ENCODE measurements at places on chromosomes 6 and 20.

DNA sequence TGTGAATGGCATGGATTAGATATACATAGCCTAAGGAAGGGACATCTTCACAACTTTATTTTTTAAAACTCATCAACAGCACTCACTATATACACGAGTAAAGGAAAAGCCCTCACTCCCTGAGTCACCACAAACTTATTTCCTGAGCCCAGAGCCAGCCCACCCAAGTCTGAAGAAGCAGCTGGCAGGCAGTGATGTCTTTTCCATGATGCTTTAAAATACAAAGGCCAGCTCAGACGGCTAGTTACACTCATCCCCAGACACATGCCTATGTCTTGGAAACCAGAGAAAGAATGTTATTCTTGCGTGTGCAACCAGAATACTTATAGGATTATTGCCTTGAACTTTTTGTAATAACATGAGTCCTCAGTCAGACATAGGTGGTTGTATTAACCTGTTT is 114.4 kb downstream of the ADGRG6 start:
- DNase-seq: no peak

DNA sequence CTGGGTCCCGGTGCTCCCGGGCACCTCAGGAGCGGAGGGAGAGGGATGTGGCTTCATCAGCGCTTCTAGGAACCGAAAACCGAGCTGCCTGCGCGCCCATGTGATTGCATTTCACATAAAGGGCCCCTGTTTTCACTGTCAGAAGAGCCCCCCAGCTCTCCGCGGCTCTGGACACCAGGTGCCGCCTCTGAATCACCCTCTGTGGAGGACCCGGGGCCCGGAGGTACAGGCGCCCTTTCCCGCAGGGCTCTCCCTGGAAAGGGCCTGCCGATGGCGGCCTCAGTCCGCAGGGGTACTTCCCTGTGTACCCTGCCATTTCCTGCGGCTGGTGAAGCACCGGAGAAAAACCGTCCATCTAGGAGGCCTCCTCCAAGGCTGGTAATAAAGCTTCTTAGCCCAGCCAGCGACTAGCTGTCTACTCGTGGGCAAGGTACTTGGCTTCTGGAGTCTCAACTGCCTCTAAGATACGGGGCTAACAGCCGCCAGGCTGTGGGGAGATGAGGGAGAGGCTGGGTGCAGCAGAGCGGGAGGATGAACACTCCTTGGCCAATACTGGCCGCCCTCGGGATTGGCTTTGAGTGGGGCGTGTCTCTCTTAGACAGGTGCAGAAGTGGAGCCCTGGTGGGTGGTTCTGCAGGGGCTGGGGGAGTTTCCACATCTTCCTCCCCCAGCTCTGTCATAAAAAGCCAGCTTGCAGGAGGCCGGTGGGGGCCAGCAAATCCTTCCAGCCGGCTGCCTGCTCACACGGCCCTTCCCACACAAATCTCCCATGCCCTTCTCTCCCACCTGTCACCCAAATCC is 1.6 kb downstream of the PPP1R16B start:
- peak; percentile 72 for DNase-seq

DNA sequence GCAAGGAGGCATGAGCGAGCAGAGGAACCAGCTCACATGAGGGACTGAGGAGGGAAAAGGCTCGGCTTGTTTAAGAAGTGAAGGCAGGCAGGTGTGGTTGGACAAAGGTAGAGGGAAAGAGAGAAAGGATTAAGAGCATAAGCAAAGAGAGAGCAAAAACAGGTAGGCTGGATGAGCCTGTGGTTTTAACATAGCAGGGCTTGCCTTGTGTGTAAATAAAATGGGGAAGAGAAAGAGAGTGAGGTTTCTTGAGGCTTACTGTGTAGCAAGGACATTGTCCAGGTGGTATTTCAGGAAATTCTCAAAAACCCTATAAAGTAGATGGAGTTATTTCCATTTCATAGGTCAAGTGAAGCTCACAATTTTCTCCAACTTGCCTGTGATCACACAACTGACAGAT is 93.9 kb upstream of the HDAC2 start:
- DNase-seq: no peak

DNA sequence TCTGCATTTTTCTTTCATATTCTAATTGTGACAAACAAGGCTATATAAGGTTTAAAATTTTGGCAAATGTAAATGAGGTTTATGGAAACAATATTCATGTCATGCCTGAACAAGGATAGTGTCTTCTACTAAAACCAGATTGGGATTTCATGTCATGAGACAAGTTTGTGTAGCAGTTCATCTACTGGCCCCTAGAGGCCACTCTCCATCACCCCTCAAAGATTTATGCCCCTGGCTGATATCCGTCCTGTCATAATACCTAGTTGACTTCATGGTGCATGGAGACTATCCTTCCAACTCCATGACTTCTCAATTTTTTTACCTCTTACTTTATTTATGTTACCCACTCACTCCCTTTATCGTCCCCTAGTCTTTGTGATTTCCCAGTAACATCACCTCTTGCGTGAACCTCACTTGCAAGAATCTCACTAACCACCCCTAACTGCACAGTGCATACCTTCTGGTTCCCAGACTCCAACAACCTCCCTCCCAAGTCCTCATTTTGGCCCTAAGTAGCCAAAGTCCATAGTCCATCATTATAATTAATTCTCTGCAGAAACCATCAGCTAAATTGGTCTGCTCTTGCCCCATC is 179.8 kb downstream of the TASP1 start:
- peak; percentile 14 for DNase-seq

- DNase-seq: peak; percentile 40
These were observed 1.8 kb downstream of the RALGAPA2 start for GRCh38 chr20:20710443-20711315.

GRCh38 chr6:111767752-111768430 is 105.4 kb downstream of the FYN start:
- peak; percentile 70 for DNase-seq

GRCh38 chr6:74892091-74892490 is 313.8 kb downstream of the COL12A1 start:
- no peak for DNase-seq

DNA sequence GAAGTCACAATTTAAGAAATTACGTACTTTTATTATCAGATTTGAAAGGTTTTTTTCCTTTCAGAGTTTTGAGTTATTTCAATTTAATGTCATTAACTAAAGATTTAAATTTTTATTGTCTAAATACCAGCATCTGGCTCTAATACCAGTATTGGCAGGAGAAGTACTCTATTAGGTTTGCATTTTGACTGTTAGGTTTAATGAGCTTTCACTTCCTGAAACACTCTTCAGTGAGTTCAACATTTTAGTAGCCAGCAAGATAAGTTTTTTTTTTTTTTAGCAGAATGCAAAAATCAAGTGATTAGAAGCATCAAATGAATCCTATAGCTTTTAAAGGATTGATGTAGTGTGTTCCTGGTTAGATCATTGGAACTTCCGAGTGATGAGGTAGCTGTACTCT is 34.0 kb upstream of the SCGN start:
- DNase-seq: no peak

- peak; percentile 40 for DNase-seq
These were observed 74.8 kb downstream of the TULP4 start for GRCh38 chr6:158387036-158387435.

DNA sequence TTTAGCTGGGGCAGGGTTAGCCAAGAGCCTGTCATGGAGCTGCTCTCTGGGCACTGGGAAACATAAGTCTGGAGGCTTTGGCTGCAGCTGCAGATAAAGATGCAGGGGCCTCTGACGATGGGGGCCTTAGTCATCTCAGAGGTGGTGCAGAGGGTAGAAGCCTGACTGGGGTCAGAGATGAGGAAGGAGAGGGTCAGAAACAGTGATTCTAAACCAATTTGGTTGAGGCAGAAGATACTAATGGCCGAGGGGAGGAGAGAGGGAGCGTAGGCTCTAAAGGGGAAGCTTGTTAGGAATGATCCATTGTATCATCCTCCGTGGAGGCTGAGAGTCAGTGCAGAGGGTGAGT is 33.8 kb downstream of the PLEKHG1 start:
- DNase-seq: no peak

DNA sequence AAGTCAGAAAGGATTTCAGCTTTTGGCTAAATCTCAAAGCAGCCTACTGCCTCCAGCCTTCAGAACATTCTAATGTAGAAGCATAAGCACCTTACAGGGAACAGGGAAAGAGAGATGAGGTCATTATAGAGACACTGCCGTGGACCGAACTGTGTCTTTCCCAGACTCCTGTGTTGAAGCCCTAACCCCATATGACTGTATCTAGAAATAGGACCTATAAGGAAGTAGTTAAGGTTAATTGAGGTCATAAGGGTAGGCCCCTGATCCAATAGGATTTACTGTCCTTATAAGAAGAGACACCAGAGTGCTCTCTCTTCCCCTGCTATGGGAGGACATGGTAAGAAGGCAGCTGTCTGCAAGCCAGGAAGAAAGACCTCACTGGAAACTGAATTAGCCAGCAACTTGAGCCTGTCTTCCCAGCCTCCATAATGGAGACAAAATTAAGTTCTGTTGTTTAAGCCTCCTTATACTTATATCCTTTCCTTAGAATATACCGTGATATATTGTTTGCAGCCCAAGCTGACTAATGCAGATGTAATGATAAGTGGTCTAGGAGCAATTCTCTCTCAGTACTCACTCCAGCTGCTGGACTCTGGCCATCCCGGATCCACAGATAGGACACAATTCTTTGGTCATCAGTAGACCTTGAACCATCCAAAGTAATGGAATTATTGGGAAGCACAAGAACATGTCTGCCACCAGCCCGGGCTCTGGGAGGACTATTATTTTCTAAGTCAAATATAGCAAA is 71.4 kb downstream of the ALDH5A1 start:
- no peak for DNase-seq

- DNase-seq: peak; percentile 81
These were observed 38.3 kb downstream of the ARHGAP18 start for GRCh38 chr6:129671442-129672340.

DNA sequence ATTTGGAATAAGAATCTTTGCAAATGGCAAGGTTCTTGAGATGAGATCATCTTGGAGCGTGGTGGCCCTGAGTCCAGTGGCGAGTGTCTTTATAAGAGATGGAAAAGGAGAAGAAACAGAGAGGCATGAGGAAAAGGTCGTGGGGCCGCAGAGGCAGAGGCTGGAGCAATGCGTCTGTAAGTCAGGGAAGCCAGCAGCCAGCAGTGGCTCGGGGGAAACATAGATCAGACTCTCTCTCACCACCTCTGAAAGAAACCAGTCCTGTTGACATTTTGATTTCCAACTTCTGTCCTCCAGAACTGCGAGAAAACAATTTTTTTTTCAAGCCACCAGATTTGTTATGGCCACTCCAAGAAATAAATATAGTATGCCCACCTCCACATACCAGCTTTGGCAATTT is 226.6 kb downstream of the TFAP2C start:
- no peak for DNase-seq

GRCh38 chr20:34033903-34034302 is 40.2 kb downstream of the RALY start:
- no peak for DNase-seq

- DNase-seq: peak; percentile 49
These were observed 12.8 kb upstream of the DNAAF9 start for GRCh38 chr20:3420211-3420707.

DNA sequence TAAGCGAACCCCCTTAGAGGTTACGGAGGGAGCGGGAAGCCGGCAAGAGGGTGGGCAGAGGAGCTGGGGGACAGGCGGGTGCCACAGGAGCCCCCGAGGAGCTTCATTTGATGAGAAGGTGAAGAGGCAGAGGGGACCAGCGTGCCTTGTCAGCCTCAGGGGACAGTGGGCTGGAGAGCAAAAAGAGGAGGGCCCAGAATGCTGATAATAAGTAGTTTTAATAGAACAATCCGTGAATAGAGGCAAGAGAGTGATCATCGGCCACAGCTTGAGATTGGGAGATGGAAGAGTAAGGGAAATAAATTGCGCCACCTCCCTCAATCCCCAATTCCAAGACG is 1.3 kb downstream of the COL19A1 start:
- no peak for DNase-seq

DNA sequence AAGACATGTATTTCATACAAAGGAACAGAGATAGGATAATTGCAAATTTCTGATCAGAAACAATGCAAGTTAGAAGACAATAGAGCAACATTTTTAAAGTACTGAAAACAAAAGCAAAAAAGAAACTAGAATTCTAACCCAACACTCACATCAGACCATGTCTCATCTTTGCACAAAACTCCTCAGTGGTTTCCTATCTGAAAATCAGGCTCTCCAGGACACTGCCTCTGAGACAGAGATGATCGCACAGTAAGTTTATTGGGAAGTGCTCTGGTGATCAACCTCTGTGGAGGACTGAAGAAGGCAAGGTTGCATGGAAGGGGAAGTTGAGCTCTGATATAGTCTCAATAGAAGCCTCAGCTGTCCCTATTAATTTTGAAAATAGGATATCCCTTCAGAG is 2.3 kb upstream of the TTBK1 start:
- no peak for DNase-seq

- no peak for DNase-seq
These were observed 47.9 kb upstream of the ID4 start for GRCh38 chr6:19789100-19789803.

- no peak for DNase-seq
These were observed 98.8 kb upstream of the BEND6 start for GRCh38 chr6:56856036-56856580.

GRCh38 chr6:17584241-17584803 is 15.8 kb upstream of the FAM8A1 start:
- peak; percentile 52 for DNase-seq

GRCh38 chr20:1854246-1854645 is 41.0 kb upstream of the SIRPA start:
- no peak for DNase-seq

GRCh38 chr20:63831646-63831992 is 555 bp upstream of the ZBTB46 start:
- no peak for DNase-seq

DNA sequence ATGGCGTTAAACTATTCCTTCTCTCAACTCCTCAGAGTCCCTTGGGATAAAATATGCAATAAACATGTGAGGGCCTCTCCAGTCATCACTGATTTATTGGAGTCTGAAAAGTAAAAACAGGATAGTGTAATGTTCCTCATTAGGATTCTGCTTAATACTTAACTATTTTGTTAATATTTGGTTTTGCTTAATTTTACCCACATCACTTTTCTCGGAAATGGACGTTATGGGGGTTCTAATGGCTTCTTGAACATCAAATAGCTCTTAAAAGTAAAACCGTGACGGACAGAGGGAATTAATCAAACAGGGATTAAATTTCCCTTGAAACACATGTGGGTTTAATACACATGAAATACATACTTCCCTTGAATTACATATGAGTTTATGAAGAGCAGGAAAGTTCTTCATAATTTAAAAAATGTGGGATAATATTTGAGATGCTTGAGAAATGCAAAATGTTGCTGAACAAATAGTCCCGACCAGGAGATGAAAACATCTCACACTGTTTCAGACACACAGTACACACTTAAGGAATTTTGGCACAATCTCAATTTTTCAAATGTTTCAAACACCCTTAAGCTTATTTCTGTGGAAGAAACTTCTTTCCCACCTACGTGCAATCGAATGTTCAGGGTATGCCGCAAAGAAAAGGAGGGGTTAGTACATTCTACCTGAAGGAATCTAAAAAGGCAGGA is 38.4 kb upstream of the EIF2S2 start:
- DNase-seq: no peak

DNA sequence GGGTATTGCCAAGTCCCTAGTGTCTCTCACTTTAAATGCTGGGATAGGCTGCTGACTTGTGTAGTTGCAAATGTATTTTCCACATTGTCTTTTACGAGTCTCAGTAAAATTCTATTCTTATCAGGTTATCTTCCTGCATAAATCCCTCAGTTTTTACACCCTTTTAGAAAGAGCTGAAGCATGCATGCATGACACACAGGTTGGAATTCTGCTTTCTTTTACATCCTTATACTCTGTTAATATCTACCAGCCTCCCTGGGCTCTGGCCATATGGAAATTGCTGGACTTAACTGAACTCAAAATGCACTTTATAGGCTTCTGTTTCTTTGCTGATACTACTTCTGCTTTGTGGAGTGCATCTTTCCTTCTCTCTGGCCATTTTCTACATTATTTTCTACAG is 477.4 kb downstream of the FRK start:
- DNase-seq: no peak
